ENCODE measurements at places on chromosomes 16 and 17.

DNA sequence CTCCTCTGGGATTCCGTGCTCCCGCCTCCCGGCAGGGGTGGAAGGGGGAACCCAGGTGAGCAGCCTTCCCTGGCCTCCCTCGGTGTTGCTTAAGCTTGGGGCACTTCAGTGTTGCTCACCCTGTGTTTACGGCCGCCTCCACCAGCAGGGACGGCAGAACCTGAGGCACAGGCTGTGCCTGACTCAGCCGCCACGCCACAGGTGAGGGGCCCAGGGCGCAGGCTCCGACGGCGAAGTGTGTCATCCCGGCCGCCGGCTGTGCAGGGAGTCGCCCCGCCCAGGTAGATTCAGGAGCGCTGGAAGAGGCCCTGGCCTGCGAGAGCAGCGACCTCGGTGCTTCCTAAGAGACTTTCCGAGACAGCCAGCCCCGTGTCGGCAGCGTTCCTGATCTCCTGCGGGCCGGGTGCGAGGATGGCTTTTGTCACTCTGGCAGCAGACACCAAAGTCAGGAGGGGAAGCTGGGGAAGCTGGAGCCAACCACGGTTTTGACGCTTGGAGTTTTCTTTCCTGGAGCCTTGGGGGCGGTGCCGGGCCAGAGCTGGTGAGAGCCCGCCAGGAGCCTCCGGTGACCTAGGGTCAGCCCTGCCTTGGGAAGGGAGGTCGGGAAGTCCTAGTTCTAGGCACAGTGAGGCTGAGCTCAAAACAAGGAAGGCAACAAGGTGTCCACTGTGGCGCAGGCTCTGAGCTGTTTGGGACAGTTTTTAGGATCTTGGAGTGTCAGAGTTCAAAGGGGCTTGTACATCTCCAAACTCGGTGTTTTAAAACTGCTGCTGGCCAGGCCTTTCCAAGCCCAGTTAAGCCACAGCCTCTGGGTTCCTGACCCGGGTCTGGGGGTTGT is 2.1 kb downstream of the GSE1 start:
- no peak for DNase-seq

- DNase-seq: no peak
Observed at GRCh38 chr16:22030087-22030812, 22.3 kb downstream of the MOSMO start.

DNA sequence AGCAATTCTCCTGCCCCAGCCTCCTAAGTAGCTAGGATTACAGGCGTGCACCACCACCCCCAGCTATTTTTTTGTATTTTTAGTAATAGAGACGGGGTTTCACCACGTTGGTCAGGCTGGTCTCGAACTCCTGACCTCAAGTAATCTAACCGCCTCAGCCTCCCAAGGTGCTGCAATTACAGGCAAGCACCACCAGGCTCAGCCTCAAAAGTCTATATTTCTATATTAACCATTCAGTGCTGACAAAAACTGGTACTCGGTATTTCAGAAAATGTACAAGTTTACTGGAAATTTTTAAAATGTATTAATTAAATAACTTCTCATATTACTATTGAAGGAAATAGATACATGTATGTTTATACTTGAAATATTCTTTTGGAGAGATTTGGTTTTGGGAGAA is 1.4 kb upstream of the HEXD start:
- DNase-seq: no peak

GRCh38 chr17:50064253-50065001 is 8.5 kb downstream of the ITGA3 start:
- no peak for DNase-seq

GRCh38 chr16:69563605-69564580 is 1.9 kb upstream of the NFAT5 start:
- no peak for DNase-seq

DNA sequence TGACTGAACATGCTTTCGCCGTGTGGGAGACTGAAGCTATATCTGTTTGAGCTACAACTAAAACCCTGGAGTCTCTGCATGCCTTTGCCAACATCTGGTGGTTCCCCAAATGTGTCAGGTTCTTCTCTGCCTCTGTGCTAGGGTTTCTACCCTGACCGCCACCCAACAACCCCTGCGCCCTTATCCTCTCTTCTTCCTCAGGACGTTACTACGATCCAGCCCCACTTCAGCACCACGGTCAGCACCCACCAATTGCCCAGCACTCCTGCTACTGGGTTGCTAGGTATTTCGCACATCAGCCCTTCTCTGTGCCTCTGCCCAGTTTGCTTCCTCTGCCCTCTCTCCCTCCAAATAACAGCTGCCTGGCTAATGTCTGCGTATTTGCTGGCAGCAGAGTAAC is 106.3 kb upstream of the HSBP1 start:
- no peak for DNase-seq

DNA sequence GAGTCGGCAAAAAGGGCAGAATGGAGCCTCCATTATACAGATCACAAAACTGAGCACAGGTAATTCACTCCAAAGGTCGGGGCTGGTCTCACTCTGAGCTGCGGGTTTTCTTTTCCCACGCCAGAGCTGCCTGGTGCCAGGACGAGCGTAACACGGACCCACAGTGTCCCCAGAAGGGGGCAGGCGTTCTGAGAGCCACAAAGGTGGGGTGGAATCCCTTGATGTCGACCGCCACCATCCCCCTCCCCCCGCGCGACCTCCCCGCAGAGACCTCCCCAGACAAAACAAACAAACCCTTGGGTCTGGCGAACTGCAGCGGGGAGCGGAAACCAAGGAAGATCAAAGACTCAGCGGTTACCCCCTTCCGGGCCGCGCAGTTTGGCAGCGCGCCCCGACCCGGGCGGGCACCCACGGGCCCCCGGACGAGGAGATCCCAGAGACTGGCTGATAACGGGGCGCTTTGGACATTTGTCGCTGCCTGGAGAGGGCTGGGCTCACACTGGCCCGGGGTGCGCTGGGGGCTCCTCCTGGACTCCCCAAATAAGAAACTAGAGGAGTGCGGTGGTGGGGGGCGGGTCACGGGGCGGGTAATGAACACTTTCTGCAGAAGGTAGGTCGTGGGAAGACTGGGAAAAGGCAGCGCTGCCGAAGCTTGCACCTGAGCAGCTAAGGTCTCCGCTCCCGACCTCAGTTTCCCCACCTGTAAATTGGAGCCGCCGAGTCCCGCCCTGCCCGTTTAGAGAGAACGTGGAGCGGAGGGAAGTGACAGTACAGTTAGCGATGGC is 664 bp upstream of the NKD1 start:
- no peak for DNase-seq
